ENCODE measurements at places on chromosomes 11 and 22. TPM values are rescaled to one million over a fixed set of nuclear protein-coding genes. Genes with fewer than 3 reads are reported as not detected.

Gene NUP160
- 32.5 TPM for total RNA-seq

Gene C11orf97
- total RNA-seq = not detected

Gene C11orf65
- total RNA-seq = 2.1 TPM

Gene P2RY6
- total RNA-seq = not detected

Gene KCNQ1
- total RNA-seq = 6.9 TPM

Gene C22orf31
- not detected for total RNA-seq

Gene MRGPRX4
- total RNA-seq = not detected

Gene GGTLC3
- total RNA-seq = not detected

Gene LSP1
- 0.21 TPM for total RNA-seq

Gene BLID
- total RNA-seq = not detected

Gene JAM3
- total RNA-seq = under 0.01 TPM

Gene PGA4
- not detected for total RNA-seq

Gene PPM1F
- total RNA-seq = 39.2 TPM

Gene OSBPL5
- total RNA-seq = 5.8 TPM

Gene OR52I1
- not detected for total RNA-seq

Gene TSSK2
- under 0.01 TPM for total RNA-seq

Gene FOXRED2
- total RNA-seq = 7.0 TPM

Gene DLG2
- 0.71 TPM for total RNA-seq

Gene PICK1
- 38.2 TPM for total RNA-seq

Gene OR51B6
- total RNA-seq = not detected

Gene FEN1
- 7.5 TPM for total RNA-seq

Gene ANGPTL5
- total RNA-seq = not detected

Gene OR51S1
- total RNA-seq = not detected

Gene GAL3ST1
- total RNA-seq = 0.07 TPM

Gene HBG1
- total RNA-seq = not detected

Gene IFT27
- total RNA-seq = 11.7 TPM

Gene PRG3
- not detected for total RNA-seq

Gene BIK
- 22.9 TPM for total RNA-seq

Gene HBB
- not detected for total RNA-seq

Gene SPDYC
- total RNA-seq = not detected

Gene OR2AG2
- total RNA-seq = under 0.01 TPM

Gene RASSF10
- total RNA-seq = 2.1 TPM

Gene CLCF1
- 3.2 TPM for total RNA-seq

Gene PIWIL4
- 1.00 TPM for total RNA-seq

Gene CYB5R2
- 25.6 TPM for total RNA-seq

Gene GAS2
- 1.4 TPM for total RNA-seq

Gene OR5A1
- not detected for total RNA-seq

Gene AMOTL1
- 118 TPM for total RNA-seq

Gene PHETA2
- 2.0 TPM for total RNA-seq

Gene C11orf91
- total RNA-seq = not detected
